ENCODE measurements at places on chromosomes 1 and 21. TPM values are rescaled to one million over a fixed set of nuclear protein-coding genes. Genes with fewer than 3 reads are reported as not detected.

DNA sequence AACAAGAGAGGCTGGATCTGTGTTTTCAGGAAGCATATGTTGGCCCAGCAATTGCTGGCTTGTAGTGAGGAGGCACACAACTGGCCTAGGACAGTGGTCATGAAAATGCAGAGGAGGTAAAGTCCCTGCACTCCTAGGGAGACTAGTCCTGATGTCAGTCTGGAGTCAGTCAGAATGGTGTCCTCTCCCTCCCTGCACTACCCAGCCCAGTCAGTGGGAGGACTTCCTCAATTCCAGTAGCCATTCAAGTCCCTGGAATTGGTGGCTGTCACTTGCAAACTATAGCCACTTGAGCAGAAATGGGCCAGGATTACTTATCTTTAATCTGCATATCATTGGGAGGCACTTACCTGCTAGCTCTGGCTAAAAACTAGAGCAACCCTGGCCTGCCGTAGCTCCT lies 18.6 kb downstream of the NDUFS5 start:
- H3K4me3 ChIP-seq, result no peak overlapping the region
- H3K4me1 ChIP-seq, result no peaks in the 10 kb centered on the region
- DNase-seq, result no peak
- no peaks in the 10 kb centered on the region for H3K27me3 ChIP-seq
- no peak overlapping the region for H3K27ac ChIP-seq

- no peak overlapping the region for H3K4me3 ChIP-seq
- H3K27ac ChIP-seq, result no peak overlapping the region
- DNase-seq, result no peak
- no peaks in the 10 kb centered on the region for H3K4me1 ChIP-seq
- no peaks in the 10 kb centered on the region for H3K27me3 ChIP-seq
These were observed 85.9 kb downstream of the ZNF281 start for GRCh38 chr1:200323856-200324400.

DNA sequence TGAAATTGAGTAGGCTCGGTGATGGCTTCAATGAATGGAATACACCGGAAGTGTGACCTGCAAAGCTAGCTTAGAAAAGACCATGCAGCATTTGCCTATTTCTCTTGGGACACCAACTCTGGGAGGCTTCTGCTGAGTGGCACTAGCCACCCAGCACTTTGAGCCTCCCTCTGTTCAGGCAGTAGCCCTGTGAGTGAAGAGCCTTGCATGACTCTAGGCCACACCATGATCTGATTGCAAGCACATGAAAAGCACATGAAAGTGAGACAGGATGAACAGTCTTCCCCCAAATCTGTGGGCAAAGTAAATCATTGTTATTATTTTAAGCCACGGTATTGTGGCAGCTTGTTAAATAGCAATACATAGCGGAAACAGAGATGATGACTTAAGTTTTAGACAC lies 2.8 kb downstream of the CD48 start:
- no peaks in the 10 kb centered on the region for H3K27me3 ChIP-seq
- peaks cover 81% of the 10 kb centered on the region for H3K4me1 ChIP-seq
- peak overlapping the region; percentile 88 for H3K4me3 ChIP-seq
- peaks cover 6% of the 10 kb centered on the region for H3K36me3 ChIP-seq
- DNase-seq, result peak; percentile 63

GRCh38 chr1:2351723-2352122 lies 39.6 kb downstream of the MORN1 start:
- no peaks in the 10 kb centered on the region for H3K36me3 ChIP-seq
- no peak overlapping the region for H3K27ac ChIP-seq
- H3K27me3 ChIP-seq, result no peaks in the 10 kb centered on the region
- no peak for DNase-seq
- H3K4me3 ChIP-seq, result no peak overlapping the region

- no peak for DNase-seq
- H3K4me3 ChIP-seq, result no peak overlapping the region
- H3K36me3 ChIP-seq, result no peaks in the 10 kb centered on the region
- no peak overlapping the region for H3K27ac ChIP-seq
- H3K4me1 ChIP-seq, result no peaks in the 10 kb centered on the region
These were observed 31.1 kb downstream of the LHX8 start for GRCh38 chr1:75165264-75165663.

DNA sequence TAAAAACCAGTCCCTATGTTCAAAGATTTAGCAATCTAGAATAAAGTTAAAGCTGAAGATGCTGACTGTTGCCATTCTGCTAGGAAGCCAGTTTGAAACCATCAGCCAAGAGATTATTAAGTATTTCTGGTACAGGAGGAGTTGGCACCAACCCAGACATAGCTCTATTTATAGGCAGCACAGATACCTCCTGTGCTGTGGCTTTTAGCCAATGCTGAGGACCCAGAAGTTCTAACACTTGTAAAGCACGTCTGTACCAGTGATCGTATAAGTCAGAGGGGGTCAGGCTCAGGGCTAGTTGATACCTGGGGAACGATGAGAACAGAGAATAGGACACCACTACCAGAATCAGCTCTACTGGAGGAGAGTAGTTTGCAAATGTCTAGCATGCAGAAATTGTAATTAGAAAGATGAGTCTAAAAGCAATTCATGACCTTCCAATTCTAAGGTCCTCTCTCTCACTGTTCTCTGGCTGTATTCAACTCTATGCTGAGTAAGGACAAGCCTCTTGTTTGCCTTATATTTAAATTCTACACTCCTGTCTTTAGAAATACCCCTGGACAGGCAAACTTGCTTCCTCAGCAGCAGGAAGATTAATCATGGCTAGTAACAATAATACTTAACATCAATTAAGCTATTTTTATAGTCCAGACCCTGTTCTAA lies 96.8 kb upstream of the PALMD start:
- no peak overlapping the region for H3K27ac ChIP-seq
- no peaks in the 10 kb centered on the region for H3K27me3 ChIP-seq
- no peaks in the 10 kb centered on the region for H3K4me1 ChIP-seq

GRCh38 chr1:159943278-159943640 lies 2.2 kb downstream of the IGSF9 start:
- H3K27ac ChIP-seq, result no peak overlapping the region
- no peaks in the 10 kb centered on the region for H3K36me3 ChIP-seq

DNA sequence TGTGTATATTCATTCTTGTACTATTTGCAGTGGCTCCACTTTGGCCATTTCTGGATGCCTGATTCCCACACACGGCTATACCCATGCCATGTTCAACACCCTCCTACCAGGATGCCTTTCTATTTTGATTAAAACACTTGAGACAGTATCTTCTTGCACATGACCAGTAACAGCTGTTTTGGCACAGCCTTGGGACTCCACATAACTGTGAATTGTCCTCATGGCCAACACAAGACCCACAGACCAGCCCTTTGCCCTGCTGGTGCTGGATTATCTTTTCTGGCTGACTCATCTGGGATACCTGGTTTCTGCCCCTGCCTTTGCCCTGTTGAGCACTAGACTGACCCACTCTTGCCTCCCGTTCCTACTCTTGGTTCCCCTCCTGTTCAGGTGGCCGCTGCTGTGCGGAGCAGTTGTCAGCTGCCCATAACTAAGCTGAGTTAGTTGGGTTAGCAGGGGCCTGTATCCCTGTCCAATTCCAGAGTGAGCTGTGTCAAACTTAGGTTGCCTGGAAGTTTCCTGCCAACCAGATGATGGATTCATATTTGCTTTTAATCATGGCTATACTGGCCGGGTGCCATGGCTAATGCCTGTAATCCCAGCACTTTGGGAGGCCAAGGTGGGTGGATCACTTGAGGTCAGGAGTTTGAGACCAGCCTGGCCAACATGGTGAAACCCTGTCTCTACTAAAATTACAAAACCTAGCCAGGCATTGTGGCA lies 10.8 kb upstream of the EYA3 start:
- H3K4me1 ChIP-seq, result no peaks in the 10 kb centered on the region
- no peak overlapping the region for H3K4me3 ChIP-seq
- no peak overlapping the region for H3K27ac ChIP-seq
- H3K27me3 ChIP-seq, result no peaks in the 10 kb centered on the region
- DNase-seq, result no peak

DNA sequence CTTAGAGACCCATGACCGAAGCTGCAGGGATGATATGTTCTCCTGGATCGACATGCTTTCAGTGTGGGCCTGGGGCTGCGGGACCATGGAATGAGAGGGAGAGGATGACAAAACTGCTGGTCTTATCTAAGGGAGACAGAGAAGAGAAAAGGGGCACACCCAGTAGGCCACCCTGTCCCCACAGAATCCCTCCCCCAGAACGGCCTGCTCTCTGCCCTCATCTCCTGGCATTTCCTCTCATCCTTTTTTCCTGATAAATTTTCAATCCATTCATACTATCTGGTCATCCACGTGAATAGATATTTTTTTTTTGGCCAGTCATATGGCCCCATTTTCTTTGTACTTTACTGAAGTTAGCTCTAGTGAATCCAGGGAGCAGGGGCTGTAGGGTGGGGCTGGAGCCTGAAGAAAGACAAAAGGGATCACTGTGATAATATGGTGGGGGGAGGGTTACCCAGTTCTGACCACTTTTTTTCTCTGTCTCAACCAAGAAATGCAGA lies at the start of gene PKLR:
Gene PKLR, minus strand, starts transcription at position 97 of the 500 bp plus-strand sequence. Its CDS starts 43 bp downstream, at position 54.
- H3K4me1 ChIP-seq, result no peaks in the 10 kb centered on the region
- no peaks in the 10 kb centered on the region for H3K36me3 ChIP-seq
- H3K27me3 ChIP-seq, result no peaks in the 10 kb centered on the region
- H3K27ac ChIP-seq, result no peak within 1 kb of the TSS

GRCh38 chr21:39120876-39121599 lies 62.2 kb downstream of the PSMG1 start:
- no peaks in the 10 kb centered on the region for H3K27me3 ChIP-seq
- H3K36me3 ChIP-seq, result no peaks in the 10 kb centered on the region
- H3K27ac ChIP-seq, result no peak overlapping the region
- DNase-seq, result no peak

GRCh38 chr1:110915804-110916203 lies 42.9 kb downstream of the CD53 start:
- no peak for DNase-seq
- no peak overlapping the region for H3K27ac ChIP-seq
- no peaks in the 10 kb centered on the region for H3K36me3 ChIP-seq
- peaks cover 15% of the 10 kb centered on the region for H3K4me1 ChIP-seq
- no peaks in the 10 kb centered on the region for H3K27me3 ChIP-seq
- no peak overlapping the region for H3K4me3 ChIP-seq

DNA sequence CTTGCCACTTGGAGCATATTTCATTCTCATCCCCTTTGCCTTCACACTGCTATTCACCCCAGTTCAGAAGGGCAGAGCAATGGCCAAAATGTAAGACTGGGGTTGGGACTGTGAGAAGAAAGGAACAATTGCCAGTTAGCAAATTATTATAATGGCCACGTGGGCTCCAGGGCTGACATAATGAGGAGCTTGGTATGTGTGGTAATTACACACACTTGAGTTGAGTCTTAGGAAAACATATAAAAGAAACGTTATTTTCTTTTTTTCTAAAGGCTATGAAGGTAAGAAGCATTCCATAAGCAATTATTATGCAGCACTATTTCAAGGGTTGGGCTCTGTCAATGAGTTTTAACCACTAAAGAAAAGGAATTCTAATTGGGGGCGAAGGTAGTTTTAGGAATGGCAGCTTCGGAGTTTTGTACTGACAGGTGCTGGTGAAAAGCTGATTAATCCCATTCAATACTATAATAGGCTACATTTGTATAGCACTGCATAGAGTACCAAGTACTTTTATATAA lies 32.5 kb upstream of the BCL10 start:
- H3K4me1 ChIP-seq, result peaks cover 8% of the 10 kb centered on the region
- no peaks in the 10 kb centered on the region for H3K36me3 ChIP-seq
- H3K27ac ChIP-seq, result no peak overlapping the region
- H3K4me3 ChIP-seq, result no peak overlapping the region
- H3K27me3 ChIP-seq, result peaks cover 12% of the 10 kb centered on the region

- no peaks in the 10 kb centered on the region for H3K4me1 ChIP-seq
- no peaks in the 10 kb centered on the region for H3K27me3 ChIP-seq
- H3K4me3 ChIP-seq, result no peak overlapping the region
- H3K36me3 ChIP-seq, result no peaks in the 10 kb centered on the region
These were observed 397.9 kb downstream of the HHAT start for GRCh38 chr1:210726621-210727020.

- H3K27ac ChIP-seq, result no peak overlapping the region
- no peak for DNase-seq
- H3K4me1 ChIP-seq, result no peaks in the 10 kb centered on the region
These were observed 458.7 kb upstream of the ADAMTS5 start for GRCh38 chr21:27425574-27425973.

GRCh38 chr1:17773591-17774326 lies 18.6 kb downstream of the ACTL8 start:
- no peaks in the 10 kb centered on the region for H3K27me3 ChIP-seq
- no peaks in the 10 kb centered on the region for H3K36me3 ChIP-seq
- H3K4me1 ChIP-seq, result no peaks in the 10 kb centered on the region
- no peak for DNase-seq
- H3K27ac ChIP-seq, result no peak overlapping the region
- H3K4me3 ChIP-seq, result no peak overlapping the region

GRCh38 chr1:216015116-216015515 lies 408.1 kb downstream of the USH2A start:
- H3K4me3 ChIP-seq, result no peak overlapping the region
- no peak overlapping the region for H3K27ac ChIP-seq
- no peaks in the 10 kb centered on the region for H3K27me3 ChIP-seq
- DNase-seq, result no peak
- H3K36me3 ChIP-seq, result no peaks in the 10 kb centered on the region

GRCh38 chr1:42177541-42177981 lies 13.0 kb upstream of the GUCA2A start:
- peaks cover 16% of the 10 kb centered on the region for H3K36me3 ChIP-seq
- H3K4me1 ChIP-seq, result no peaks in the 10 kb centered on the region
- no peak for DNase-seq
- H3K27ac ChIP-seq, result no peak overlapping the region

GRCh38 chr21:43012596-43012995 lies 38.2 kb downstream of the PKNOX1 start:
- no peaks in the 10 kb centered on the region for H3K4me1 ChIP-seq
- no peak overlapping the region for H3K4me3 ChIP-seq
- no peaks in the 10 kb centered on the region for H3K27me3 ChIP-seq
- peaks cover 42% of the 10 kb centered on the region for H3K36me3 ChIP-seq
- H3K27ac ChIP-seq, result no peak overlapping the region

DNA sequence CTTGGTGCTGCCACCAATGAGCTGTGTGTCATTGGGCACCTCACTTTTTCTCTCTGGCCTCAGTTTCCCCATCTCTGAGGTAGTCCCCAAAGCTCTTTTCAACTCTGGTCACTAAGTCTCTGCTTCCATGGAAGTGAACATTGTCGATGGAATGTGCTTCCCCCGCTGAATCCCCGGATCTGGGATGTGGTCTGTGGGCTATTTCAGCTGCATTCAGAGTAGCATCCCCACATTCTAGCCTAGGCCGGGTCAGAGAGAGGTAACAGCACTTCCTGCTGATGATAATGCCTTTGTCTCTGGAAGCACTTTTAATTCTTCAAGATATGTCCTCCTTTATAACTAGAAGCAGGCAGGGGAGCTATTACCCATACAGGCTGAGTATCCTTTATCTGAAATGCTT lies 29.8 kb downstream of the RASSF5 start:
- H3K27ac ChIP-seq, result no peak overlapping the region
- no peak for DNase-seq
- no peak overlapping the region for H3K4me3 ChIP-seq
- H3K27me3 ChIP-seq, result no peaks in the 10 kb centered on the region
- no peaks in the 10 kb centered on the region for H3K36me3 ChIP-seq

The LIPI gene
- total RNA-seq, result not detected

The DIO1 gene
- not detected for total RNA-seq

The BPNT1 gene
- 14.1 TPM for total RNA-seq

The LENEP gene
- total RNA-seq, result 1.1 TPM

The ARHGAP30 gene
- total RNA-seq, result 222 TPM

The VWA5B1 gene
- total RNA-seq, result not detected

The SRGAP2 gene
- total RNA-seq, result 56.6 TPM

The DYNLT5 gene
- total RNA-seq, result not detected

The ATP1A4 gene
- not detected for total RNA-seq

The KRTAP7-1 gene
- not detected for total RNA-seq

The SLC35F3 gene
- total RNA-seq, result not detected
